ENCODE measurements at places on chromosomes 3 and 15.

DNA sequence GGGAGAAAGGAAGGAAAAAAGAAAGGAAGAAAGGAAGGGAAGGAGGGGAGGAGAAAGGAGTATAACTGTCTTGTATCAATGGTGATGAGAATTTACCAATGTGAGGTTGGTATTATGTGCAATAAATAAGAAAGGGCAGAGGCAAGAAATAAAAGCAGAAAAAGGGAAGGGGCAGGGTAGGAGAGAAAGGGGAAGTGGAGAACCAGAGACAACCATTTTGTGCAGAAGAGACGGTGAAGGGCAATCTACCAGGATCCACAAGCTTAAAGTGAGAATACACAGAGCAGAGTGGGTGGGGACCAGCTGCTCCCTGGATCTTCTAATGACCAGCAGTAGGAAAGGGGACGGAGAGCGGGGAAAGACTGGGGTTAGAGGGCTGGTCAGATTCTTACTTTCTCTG, 106.9 kb upstream of the SLCO2A1 start:
- DNase-seq: no peak

DNA sequence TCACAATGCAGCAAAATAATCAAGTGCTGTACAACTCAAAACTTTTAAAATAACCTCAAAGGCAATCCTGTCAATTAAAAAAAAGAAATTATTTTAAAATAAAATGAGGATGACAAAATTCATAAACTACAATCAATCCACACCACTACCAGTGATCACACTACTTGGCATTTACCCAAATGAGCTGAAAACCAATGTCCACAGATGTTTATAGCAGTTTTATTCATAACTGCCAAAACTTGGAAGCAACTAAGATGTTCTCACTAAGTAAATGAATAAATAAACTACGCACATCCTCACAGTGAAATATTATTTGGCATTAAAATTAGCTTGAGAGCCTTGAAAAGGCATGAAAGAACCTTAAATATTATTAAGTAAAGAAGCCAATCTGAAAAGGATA, 121.3 kb downstream of the STAG1 start:
- DNase-seq: no peak

DNA sequence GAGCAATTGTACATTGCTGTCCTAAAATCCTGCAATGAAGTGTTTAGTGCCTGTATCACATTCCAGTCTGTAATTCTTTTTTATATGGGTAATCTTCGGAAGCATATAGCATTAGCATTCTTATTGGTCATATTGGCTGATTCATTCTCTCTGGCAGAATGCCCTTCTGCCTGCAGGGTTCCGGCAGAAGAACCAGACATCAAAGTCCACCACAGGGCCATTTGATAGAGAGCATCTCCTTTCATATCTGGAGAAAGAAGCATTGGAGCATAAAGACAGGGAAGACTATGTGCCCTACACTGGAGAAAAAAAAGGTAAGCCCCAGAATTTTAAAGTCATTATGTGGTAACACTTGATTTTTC, 39.6 kb downstream of the TMOD3 start:
- DNase-seq: no peak

DNA sequence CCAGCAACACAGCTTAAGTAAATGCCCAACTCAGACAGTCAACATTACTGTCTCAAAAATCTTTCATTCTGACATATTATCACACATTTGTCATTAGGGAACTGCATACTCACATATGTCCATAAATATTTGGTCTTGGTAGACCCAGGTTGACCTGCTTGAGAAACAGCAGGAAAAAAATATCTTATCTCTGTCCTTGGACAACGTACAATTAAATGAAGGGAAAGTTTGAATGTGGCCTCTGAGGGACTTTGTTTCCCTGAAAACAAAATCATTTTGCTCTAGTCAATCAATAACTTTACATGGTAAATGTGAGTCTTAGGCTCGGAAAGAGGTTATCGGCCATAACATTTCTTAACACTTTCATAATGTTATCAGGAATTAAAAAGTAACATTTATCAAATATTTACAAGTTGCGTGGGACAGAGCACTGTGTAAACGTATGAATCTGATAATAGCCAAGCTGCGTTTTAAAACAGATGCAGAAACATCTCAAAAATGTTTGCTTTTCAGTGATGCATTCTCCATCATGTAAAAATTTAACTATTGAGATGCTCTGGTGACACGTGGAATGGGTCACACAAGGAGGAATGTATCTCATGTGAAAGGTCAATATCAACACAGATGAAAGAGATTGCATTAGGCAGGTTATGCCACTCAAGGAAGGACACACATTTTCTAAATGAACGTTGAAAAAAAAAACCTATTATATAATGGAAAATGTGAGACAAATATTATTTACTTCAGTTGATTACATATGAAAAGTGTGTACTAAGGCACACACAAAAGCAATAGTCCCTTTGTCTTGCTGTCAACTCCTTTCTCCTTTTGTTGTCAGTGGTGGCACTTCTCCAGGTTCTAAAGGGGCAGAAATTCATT, 304.4 kb downstream of the WDR72 start:
- no peak for DNase-seq
